ENCODE measurements at places on chromosomes 7 and 10.

GRCh38 chr7:80637911-80638765, at the start of gene CD36:
TSS of gene CD36 (plus strand) at chr7:80638642. CDS start at chr7:80646741, 8,099 bp downstream.
- no peak for DNase-seq

DNA sequence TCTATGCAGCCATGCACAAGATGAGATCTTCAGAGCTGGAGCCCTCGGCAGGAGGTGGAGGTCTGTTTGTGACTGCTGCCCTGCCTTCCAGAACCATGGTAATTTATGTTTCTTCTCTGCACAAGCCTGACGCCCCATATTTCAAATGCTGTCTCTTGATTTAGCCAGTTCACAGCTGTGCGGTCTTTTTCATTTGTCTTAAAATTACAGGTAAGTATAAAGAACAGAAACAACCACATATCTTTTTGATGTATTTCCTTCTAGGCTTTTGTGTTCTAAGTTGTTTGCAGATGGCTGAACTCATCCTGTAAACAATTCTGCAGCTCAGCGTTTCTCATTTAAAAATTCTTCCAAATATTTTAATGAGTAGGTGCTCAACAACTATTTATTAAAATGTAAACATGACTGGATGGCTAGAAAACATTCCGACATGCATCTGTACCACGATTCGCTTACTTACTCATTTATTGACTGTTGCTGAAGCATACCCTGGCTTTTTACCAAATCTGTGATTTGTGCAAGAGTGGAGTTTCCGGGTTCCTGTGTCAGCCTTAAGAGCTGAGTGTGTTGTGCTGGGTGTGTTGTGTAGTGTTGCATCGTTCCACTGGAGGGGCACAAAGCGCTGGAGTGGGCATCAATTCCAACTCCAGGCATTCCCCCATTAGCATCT, 58.9 kb downstream of the PIP4K2A start:
- no peak for DNase-seq

DNA sequence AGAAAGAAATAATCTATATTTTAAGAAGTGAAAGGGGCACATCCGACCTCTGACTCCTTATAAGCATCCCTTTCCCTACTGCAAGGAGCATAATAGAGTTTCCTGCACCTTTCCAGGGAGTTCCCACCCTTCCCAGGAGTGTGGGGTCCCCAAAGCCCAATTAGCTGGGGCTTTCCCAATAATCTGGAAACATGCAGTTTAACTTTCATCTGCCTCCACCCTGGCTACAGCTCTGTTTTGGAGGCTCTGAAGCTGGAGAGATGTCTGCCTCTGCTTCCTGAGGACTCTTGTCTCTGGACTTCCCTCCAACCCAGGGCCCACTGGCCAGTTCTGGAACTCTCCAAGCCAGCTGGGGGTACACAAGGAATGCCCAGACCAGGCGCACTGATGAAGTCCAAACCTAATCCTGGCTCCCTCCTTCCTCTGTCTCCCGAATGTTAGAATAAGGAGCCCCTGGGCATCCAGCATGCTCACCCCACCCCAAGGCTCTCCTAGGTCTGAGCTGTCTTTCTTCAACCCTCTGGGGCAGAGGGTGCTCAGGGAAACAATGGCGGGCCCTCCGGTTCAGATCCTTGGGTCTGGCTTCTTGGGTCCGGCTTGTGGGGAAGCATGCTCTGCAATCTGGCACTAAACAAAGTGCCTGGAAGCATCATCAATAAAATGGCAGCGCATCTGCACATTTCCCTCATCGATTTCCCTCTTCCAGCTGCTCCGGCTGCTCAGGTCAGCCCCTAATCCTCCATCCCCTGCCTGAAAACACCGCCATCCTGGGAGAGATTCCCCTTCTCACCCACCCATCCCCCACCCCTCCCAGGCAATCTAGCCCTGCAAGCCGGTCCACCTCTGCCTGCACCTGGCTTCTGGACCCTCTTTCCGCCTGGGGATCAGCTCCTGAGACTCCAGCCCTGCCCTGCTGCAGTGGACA, 13.3 kb downstream of the HOXA4 start:
- no peak for DNase-seq

- DNase-seq: no peak
These were observed 39.7 kb upstream of the GPR141 start for GRCh38 chr7:37643876-37644275.

DNA sequence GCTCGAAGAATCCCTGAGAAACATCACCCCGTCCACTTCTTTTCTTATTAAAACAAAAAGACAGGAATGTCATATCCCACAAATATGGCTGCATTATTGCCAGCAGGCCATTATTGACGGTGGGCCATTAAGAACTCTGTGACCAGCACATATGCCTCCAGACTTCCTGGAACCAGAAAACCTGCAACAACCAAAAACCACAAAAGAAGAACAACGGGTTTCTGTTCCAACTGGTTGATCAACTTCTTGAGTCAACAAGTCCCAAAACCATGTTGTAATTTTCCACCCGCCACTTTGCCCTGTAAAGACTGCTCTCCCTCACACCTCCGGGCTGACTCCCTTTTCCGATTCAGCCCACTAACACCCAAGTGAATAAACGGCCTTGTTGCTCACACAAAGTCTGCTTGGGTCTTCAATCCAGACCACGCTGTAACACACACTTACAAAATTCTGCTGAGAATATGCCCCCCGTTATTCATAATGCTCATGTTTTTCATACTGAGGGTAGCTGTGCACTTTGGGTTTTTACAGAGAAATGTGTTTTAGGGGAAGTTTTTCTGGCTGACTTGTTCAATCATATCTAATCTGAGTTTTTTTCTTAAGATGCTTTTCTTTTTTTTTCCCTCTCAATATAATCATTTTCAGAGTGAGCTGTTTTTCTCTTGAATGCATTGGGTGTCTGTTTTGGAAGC, 20.7 kb downstream of the ZNF107 start:
- DNase-seq: peak; percentile 54

DNA sequence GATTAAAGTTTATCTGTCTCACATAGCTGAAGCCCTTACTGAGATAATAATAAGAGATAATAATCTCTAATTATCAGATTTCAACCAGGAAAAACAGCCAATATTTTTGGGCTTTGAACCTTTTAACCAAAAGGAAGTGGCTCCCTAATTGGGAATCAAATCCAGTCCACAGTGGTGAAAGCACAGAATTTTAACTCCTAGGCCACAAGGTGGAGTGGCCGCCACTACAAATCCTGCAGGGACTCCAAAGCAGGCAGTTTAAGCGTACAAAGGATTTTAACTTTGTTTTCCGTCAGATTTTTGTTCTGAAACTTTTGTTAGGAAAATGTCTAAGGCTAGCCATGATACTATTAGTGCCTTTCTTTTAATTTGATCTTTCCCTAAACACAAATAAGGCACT, 99.6 kb upstream of the CCNY start:
- DNase-seq: no peak

- no peak for DNase-seq
These were observed 211.4 kb downstream of the MDFIC start for GRCh38 chr7:115133248-115133647.

All from germinal center (tissue), 1 donor.